HEK293T (cell line): ENCODE measurements at places on chromosomes 3 and 15.

- DNase-seq: peak; percentile 34
These were observed 74.4 kb downstream of the DLG1 start for GRCh38 chr3:197224034-197224444.

GRCh38 chr3:134613006-134613520, 37.8 kb downstream of the KY start:
- DNase-seq: no peak

DNA sequence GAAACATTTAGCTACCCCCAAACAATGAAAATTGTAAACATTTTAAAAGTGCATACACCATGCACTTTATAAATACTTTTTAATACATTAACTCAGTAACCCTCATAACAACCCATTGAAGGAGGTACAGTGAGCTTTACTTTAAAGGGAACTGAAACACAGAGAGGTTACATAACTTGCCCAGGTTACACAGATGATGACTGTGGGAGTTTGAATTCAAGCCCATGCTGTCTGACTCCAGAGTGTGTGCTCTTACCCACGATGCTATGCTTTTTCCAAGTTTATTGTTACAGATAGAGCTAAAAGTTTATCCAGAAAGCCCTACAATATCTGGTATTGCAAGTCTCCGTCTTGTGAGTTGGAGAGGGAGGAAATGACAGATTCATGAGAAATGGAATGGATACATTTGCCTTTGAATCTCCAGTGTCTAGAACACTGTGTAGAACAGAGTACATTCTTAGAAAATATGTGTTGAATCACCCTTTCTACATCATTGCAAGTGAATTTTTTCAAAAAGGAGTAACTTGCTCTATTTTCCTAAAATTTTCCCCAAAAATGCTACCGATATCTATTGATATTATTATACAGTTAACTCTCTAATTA, 428.3 kb downstream of the NAALADL2 start:
- DNase-seq: no peak

GRCh38 chr15:90153658-90154057, 47.5 kb upstream of the SEMA4B start:
- no peak for DNase-seq

- DNase-seq: no peak
These were observed 44.5 kb upstream of the CCNL1 start for GRCh38 chr3:157204431-157204830.

DNA sequence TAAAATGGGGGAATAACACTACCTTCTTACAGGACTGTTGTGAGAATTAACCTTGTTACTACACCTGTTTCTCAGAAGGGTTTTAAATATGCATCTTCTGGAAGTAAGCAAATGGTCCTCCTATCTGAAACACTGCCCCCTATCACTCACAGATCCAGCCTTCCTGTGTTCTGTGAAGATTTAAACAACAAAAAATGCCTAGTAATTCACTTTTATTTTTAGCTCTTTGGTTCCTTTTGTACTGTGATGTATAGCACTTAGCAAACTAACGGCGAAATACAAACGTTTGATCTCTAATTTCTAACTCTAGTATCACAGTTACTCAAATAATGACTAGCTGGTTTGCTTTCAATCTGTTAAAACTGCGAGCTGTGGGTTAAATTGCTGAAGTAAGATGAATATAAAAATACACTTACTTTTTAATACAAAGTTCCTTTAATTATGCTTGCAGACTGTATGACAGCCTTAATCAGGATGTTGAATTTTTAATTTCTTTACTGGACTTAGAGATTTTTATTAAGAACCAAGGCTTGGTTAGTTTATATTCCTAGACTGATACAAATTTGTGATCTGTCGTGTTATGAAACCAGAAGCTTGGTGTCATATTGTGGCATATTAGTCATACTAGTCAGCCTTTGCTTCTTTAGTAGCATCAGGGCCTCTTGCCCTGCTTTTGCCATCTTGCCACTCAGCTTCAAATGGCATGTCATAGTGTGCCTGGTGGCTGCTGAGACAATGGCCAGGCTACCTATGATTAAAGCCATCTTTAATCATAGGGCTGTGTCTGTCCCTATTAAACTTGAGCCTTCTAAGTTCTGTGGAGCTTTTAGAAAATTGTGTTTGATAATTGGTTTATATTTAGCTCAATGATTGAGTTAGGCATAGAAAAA, 9.2 kb downstream of the EIF3J start:
- DNase-seq: no peak
